Activated CD8-positive, alpha-beta memory T cell treated with anti-CD3 and anti-CD28 coated beads, Interleukin-2, amount 10 ng/mL, durations not matched to agents 7 days and 5 days (primary cell): ENCODE measurements at places on chromosomes 7 and 10.
A peak's percentile ranks its signal among the peaks of the same experiment; 100 is the strongest.

GRCh38 chr10:59830601-59831259, 75.6 kb downstream of the CCDC6 start:
- no peak for DNase-seq

- DNase-seq: no peak
These were observed 52.5 kb upstream of the VOPP1 start for GRCh38 chr7:55624813-55625212.

DNA sequence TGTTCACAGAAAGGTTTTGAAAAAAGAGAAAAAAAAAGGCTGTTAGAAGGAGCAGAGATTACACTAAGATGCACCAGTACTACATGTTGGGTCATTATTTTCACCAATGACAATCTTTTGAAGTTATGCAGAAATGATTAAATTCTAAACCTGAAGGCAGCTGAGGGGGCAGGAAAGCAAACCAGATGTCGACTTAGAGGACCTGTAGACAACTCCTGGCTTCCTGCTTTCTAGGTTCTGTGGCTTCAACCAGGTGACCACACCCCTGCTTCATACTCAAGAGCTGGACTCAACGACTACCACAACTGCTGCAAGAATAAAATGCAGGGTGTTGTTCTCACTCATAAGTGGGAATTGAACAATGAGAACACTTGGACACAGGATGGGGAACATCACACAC, 30.0 kb downstream of the MYOF start:
- DNase-seq: peak; percentile 79

GRCh38 chr10:6995831-6996230, 415.0 kb downstream of the SFMBT2 start:
- no peak for DNase-seq

GRCh38 chr10:111709603-111710002, 474.0 kb downstream of the GPAM start:
- DNase-seq: no peak

DNA sequence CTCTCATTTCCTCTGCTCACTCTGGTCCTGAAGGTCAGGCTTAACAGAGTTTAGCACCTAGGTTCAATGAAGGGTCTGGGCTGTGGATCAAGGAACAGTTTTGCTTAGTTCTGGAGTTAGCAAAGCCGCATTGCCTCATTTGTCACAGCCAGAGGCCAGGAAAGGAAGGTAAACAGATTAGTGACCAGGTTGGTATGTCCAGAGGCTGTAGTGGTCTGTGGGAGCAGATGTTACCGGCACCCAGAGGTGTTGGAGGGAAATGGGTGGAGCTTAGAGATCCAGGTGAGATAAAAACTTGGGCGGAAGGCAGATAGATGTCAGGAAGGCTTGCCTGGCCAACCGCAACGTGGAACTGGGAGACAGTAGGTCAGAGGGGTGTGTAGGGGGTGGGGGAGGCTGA, 36.6 kb upstream of the ZMIZ2 start:
- no peak for DNase-seq

DNA sequence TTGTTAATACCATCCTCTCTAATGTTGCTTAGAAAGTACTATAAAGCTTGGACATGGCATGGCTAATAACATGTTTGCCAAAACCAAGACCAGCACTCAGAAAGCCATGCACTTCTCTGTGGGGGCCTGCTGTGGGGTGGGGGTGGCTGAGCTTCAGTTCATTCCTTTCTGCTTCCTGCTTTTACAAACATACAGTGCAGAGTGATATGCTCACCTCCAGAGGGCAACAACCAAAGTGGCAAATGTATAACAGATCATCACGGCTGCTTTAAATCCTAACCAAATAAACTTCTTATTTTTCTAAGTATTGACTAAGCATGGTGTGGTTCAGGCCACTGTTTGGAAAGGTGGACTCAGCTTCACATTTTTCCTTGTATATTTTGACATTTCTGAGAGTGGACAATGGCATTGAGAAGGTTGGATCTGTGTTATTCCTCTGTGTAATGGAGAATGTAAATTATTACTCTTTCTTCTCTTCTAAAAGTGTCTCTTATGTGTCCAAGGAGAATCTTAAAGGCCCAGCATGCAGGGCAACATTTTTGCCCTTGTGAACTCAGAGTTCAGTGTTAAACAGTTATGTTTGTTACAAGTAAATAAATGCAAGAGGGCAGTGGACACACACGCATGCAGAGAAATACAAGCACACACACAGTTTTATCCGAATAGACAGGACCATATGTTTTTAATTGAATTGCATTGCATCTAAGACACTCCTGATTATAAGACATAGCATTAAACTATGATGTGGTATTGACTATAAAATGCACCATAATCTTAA, 186.1 kb downstream of the HERPUD2 start:
- DNase-seq: no peak

DNA sequence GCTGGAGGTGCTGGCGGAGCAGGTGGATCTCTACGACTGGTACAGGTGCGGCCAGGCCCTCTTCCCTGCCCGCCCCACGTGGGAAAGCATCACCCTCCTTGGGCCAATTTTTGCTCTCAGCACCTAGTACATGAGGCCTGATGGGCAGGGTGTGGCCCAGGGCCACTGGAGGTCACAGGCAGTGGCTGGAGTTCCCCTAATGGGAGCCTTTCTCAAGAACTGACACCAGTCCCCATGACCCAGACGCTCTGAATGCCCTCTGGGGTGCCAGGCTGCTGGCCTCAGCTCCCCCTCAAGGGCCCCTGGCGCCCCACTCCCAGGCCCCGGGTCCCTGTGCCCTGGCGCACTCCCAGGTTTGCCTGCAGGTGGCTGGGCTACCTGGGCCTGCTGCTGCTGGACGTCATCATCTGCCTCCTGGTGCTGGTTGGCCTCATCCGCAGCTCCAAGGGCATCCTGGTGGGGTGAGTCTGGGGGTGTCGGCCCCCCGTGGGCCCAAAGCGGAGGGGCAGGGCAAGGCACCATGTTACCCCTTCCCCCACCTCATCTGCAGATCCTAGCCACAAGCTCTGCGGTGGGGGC, 15.9 kb downstream of the TTYH3 start:
- DNase-seq: no peak
